NCI-H187 treated with DMSO at 0.1 percent for 48 hours (cell line): ENCODE measurements at places on chromosomes 6 and 20.

DNA sequence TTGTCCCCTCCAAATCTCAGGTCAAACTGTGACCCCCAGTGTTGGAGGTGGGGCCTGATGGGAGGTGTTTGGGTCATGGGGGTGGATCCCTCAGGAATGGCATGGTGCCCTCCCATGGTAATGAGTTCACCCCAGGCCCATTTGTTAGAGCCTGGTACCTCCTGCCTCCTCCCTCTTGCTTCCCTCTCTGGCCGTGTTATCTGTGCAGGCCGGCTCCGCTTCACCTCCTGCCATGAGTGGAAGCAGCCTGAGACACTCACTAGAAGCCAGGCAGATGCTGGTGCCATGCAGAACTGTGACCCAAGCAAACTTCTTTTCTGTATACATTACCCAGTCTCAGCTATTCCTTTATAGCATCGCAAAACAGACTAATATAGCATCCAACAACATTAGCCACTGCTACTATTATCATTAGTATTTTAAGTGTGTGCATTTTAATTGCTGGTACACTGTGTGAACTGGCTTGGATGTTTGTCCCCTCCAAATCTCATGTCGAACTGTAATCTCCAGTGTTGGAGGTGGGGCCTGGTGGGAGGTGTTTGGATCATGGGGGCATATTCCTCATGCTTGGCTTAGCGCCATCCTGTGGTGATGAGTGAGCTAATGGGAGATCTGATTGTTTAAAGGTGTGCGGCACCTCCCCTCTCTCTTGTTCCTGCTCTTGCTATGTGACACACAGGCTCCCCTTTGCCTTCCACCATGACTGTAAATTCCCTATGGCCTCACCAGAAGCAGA lies 12.2 kb upstream of the OSER1 start:
- DNase-seq, result no peak

GRCh38 chr6:54617730-54618129 lies 228.8 kb upstream of the FAM83B start:
- DNase-seq, result no peak

DNA sequence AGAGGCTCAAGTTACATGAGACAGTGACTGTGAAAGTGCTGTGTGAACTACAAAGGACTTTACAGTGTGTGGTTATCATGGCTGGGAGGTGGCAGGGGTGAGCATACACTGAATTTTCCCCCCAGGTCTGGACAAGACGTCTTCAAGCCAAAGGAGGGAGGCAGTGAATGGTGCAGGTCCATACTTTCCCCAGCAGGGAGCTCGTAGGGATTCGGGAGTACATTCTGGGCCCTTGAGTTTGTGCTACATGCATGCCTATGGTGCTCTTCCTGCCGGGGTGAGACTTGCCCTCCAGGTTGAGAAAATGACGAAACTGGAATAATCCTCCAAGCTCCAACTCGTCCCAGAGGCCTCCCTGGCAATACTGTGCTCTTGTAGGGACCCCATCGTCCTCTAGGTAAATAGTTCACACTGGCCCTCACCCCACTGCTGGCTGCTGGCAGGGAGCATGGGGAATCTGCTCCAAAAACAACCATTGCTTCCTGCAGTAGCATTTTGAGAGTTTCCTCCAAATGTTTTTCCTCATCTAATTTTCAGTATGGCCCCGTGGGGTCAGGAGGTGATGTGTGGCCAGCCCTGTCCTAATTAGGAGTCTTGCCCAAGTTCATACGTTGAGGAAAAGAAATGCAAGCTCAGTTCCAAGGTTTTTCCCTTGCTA lies 57.6 kb downstream of the ZNF831 start:
- DNase-seq, result no peak

GRCh38 chr6:134503585-134504281 lies 185.8 kb upstream of the SGK1 start:
- DNase-seq, result no peak

DNA sequence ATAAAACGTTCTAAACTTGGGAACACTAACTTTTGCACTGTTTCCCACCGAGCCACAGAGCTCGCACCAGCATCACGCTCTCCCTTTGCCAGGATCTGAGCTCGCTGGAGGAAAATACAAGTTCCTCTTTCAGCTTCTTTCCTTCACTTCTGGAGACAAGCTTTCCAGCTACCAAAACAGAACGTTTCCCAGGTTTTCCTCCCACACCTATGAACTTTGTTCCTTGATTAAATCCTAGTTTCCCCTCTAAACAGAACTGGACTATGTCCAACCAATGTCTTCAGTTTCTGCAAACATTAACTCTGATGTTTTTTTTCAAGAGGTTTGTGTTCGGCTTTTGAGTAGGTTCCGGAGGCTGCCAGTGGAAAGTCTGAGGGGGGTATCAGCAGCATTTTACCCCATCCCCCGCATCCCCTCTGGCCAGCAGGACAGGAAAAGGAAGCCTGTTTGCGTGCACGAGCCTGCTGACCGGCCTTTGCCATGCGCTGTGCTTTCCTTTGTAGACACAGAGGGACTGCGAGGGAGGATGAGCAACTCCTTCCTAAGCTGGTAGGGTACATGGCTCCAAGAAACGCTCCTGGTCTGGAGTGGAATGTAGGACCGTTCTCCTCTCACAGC lies 135.5 kb downstream of the LY86 start:
- DNase-seq, result no peak

- DNase-seq, result no peak
These were observed at the start of gene RIN2 for GRCh38 chr20:19758133-19758500. Gene RIN2, plus strand, starts transcription at chr20:19758258. Its CDS starts 131,344 bp downstream, at chr20:19889602.

GRCh38 chr6:160239929-160240690 lies 18.5 kb downstream of the SLC22A2 start:
- DNase-seq, result no peak

- no peak for DNase-seq
These were observed 45.6 kb upstream of the CD93 start for GRCh38 chr20:23131766-23132165.

DNA sequence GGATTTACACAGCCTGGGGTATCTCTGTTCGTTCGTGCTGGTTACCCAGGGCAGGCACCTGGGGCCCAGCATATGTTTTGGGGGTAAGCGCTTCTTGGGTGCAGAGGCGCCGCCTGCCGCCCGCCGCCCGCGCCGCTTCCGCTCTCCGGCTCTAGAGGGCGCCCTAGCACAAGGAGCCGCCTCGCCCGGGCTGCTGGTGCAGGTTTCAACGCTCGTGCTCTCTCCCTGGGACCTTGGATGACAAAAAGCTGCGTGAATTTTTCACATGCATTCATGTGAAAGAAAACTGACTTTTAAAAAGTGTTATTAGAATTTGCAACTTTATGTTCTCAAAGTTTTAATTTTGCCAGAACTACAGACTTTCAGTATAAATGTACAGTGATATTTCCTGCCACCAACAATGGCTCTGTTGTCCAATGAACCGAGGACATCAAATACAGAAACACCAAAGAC lies 32.5 kb downstream of the PRR18 start:
- DNase-seq, result no peak

- no peak for DNase-seq
These were observed 7.3 kb downstream of the TRDN start for GRCh38 chr6:123629258-123629941.

GRCh38 chr6:10595731-10596664 lies 74.8 kb downstream of the GCNT2 start:
- DNase-seq, result no peak

GRCh38 chr6:111683157-111683556 lies 77.5 kb upstream of the TRAF3IP2 start:
- DNase-seq, result no peak

DNA sequence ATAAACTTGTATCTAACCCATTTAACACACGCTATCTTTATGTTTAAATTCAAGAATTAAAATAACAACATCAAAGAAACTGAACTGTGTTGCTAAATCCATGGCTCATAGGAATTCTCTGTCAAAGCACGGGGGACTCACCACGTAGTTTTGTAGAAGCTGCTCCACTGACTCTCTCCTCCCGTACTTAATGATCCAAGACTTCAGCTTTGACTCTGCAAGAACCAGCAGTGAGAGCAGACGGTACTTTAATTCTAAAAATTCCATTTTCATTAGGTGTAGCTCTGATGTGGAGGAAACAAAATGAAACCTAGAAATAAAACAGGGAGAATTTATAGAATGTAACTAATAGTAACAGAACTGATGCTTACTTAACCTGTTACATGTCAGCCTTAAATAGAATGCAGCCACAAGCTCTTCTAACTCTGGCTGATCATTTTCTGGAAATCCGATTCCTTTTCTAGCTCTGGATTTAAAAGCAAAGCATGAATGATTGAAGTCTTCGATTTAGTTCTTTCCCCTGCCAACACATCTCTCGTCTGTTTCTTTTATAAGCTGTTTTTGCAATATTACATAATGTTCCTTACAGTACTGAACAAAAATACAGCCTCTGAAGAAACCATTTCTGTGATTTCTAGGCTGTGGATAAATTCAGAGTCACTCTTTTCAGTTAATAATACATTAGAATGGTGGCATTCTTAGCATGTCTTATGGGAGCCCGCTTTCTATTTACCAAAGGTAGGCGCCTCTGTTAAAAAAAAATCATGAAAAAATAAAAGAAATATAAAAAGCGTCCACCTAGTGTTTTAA lies 165.5 kb downstream of the SYNE1 start:
- no peak for DNase-seq

DNA sequence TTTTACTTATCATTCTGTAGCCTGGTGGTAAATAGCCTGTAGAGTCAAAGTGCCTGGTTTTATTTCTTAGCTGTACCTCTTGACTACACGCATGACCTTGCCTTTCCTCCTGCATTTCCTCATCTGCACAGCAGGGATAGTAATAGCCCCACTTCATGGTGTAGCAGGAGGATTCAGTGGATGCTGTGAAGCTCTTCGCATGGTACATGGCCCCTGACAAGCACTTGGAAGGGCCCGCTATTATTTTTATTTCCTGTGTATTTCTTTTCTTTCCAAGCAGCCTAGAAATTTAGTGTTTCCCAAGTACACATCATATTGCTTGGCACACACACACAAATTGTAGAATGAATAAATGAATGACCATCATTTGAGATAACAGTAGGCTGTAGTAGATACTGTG lies 547.2 kb downstream of the CDH26 start:
- DNase-seq, result no peak

DNA sequence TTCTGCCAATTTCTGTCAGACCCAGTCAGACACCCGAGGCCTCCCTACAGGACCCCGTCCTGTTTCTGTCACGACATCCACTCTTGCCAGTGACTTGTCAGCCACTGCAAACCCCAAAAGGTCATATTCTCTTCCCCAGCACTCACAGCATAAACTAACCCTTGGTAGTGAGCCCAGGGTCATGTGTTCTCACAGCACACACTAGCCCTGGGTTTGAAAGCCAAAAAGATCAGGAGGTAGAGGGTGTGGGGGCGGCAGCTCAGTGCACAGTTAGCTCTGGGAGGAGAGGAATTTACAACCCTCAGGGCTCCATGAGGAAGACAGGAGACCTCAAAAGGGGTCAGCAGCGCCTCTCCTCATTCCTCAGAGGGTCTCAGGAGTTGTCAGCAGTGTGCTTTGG lies 9.9 kb upstream of the SNX9 start:
- no peak for DNase-seq

DNA sequence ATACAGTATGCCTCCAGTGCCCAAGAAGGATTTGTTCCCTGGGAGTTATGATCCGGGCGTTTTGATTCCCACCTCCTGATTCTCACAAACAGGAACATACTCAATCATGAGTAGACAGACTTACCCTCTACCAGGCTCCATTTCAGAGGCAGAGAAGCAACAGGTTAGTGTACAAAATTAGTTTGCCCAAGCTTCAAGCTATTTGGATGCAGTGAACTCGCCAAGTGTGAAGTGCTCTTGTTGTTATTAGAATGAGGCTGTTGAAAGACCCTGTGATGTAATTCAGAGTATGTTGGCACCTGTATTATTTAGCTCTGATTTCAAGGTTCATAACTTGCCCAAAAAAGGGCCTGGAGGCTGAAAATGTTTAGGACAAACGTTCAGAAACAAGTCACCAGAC lies 247.0 kb downstream of the PHACTR1 start:
- no peak for DNase-seq

- no peak for DNase-seq
These were observed 174.1 kb downstream of the FARS2 start for GRCh38 chr6:5435449-5435848.

DNA sequence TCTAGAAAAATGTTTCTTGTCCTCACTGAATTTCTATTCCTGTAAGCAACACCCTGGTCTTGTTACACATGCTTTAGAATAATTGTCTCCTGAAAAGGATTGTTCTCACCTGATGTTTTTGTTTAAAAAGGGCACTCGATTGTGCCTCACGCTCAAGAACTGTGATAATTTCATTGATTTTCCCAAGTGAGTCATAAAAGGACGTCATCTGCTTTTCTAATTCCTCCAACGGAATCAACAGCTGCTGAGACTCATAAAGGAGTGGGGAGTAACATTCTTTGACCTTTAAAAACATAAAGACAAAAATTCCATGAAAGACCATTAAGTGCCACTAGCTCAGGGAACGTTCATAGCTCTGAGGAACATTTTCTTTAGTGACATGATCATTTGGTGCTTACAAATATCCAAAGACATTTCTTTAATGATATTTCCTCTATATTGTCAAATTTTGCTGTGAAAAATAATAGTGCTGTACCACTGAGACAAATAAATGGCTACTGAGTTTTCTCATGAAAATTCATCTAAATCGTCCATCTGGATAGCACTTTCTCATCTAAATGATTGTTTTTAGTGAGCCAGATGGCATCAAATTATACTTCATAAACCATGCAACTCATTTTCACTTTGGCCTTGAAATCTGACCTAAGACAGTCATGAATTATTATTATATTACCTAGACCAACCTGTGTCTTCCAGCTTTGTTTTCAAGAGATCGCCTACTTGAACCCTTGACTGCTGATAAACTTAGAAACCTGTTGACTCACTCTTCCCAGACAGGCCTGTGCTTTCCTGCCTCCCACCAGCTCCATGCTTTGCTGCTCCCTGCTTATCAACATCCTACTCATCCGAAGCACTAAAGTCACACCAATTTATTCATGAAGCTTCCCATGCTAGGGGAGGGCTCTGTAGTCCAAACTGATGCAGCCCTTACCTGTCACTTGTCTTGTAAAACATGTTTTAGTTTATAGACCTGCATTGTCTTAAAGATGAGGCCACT lies 178.2 kb downstream of the SYNE1 start:
- DNase-seq, result no peak

DNA sequence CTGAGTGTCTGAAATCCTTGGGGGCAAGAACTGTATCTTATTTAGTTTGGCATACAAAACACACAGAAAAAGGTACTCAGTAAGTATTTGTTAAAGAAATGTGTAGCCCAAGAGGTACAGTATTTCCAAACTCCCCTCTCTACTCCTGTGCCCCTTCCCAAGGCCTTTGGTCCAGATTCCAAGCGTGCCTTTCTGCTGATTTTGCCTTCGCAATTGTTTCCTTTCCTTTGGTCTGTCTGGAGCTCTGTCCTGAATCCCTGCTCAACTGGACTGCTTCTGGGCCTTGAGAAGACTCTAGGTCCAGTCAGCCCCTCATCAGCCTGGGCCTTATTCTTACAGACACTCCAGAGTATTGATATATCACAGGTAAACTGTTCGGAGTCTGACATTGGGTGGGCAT lies 122.2 kb upstream of the SYNCRIP start:
- DNase-seq, result no peak

DNA sequence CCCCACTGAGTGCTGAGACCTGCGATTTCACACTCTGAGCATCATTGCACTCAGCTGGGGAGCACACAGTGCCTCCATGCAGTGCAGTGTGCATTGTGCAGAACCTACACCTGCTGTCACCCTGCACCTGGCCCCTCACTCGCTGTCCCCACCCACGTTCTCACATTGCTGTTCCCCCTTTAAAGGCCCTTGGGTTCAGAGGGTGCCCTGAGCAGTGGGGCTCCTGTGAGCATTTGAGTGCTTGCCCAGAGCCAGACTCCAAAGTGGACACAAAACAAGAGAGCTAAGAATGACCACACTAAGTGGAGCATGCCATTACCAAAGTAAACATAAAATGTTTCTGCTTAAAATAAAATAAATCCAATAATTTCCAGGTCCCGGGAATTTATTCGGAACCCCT lies 131.0 kb upstream of the CST7 start:
- DNase-seq, result no peak
